ENCODE measurements at places on chromosomes 6 and 20. TPM values are rescaled to one million over a fixed set of nuclear protein-coding genes. Genes with fewer than 3 reads are reported as not detected.

GRCh38 chr6:134397676-134398075, 79.8 kb upstream of the SGK1 start:
- no peak for DNase-seq

- DNase-seq: no peak
These were observed 780 bp upstream of the TAF4 start for GRCh38 chr20:62066339-62066982.

GRCh38 chr6:55290736-55291135, 36.5 kb upstream of the GFRAL start:
- DNase-seq: no peak

DNA sequence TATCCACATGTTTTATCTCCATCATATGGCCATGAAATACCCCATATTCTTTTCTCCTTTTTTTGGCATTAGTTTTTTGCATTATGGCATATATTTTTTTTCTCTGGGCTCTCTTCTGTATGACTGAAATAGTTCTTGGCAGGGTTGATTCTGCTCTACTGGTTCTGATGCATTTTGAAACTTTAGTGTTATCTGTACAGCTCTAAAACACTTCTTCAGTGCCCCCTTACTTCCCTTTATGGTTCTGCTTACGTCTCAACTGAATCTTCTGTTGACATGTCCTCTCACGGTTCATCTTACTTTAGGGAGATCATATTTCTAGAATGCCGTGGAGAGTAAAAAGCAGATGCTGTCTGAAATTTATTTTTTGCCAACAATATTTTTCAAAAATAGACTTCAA, 23.2 kb upstream of the TXNDC5 start:
- no peak for DNase-seq

- no peak for DNase-seq
These were observed 99.5 kb upstream of the SUPT3H start for GRCh38 chr6:45477278-45477677.

- no peak for DNase-seq
These were observed 38.4 kb downstream of the WDR27 start for GRCh38 chr6:169663468-169663867.

DNA sequence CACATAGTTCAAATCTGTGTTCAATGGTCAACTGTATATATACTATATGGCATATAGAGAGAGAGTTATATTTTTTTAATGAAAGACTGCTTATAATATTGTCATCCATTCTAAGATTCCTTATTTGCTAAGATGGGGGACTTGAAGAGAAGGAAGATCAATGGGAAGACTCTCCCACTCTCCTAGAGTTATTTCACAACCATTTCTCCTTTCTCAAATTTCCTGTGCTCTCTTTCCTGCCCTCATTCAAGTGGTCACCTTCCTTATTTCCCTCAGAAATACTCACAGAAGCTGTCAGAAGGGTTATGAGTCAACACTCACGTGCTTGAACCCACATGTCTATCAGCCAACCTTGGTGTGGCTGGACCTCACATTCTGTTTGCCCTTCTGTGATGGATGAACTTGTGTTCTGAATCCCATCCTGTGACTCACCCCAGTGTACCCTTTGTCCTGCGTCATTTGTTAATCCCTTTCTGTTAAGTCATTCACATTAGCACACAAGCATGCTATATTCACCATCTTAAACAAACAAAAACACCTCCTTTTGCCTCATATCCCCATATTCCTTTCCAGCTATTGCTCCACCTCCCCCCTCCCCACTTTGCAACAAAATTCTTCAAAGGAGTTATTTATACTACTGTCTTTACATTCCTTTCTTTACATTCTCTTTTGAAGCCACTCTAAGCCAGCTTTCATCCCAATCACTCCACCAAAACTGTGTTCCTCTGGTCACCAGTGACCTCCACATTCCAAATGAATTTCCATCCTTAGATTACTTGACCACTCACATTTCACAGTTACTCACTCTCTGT, 279.3 kb upstream of the TCF21 start:
- DNase-seq: no peak

BPIFB4 gene
- not detected for polyA plus RNA-seq

DNA sequence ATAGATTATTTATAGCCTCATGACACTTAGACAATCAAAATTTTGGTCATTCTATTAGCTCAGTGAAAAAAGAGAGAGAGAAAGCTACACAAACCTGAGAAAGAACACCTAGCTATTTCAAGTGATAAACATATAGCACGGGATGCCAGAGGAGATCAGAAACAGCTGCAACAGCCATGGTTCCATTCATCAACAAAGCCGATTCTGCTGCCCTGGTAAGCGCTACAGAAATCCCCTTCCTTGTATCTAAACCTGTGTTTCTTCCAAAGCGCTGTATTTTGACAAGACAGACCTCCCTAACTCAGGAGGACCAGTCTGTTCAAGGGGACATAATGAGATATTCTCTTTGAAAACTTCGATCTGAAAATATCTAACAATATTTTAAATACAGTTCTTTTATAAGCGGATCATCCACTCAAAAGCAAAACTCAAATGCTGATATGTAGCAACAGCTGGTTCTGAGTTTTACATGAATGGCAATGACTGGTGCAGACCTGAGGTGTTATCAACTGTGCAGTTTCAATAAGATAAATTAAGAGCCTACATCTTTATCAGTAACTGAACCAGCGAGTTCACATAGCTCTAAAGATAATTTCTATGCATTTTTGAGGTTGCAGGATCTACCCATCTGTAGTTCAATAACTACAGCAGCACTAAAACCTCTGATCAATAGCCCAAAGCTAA, 447.8 kb downstream of the FRK start:
- no peak for DNase-seq

FAM209B gene
- 0.31 TPM for polyA plus RNA-seq

All from left renal pelvis (tissue), 4 donors.